Activated CD8-positive, alpha-beta memory T cell treated with anti-CD3 and anti-CD28 coated beads for 24 hours (primary cell): ENCODE measurements at places on chromosomes 4 and X.
A peak's percentile ranks its signal among the peaks of the same experiment; 100 is the strongest.

DNA sequence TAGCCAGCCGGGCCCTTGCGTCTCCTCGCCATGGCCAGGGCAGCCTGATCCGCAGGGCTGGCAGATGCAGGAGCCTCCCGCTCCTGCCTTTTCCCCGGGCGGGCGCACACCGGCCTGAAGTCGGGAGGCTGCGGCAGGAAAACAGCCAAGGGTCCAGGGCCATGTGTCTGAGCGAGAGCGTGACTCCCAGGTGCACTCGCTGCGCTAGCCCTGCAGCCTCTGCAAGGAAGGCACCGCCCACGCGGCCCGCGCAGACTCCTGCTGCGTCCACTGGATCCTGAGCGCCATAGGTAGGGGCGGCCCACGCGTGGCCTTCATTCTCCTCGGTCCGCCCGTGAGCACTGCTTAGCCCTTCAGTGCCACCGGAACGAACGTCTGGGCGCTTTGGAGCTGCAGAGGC is 379.9 kb downstream of the TRAM1L1 start:
- no peak for DNase-seq

GRCh38 chrX:54178100-54178940 is 4.7 kb downstream of the FAM120C start:
- DNase-seq = no peak

- DNase-seq = no peak
These were observed at the start of gene CLIC2 for GRCh38 chrX:155334486-155335336. TSS of gene CLIC2 (minus strand) at chrX:155334614. CDS start at chrX:155334427, 187 bp downstream.

GRCh38 chrX:155235891-155236290 is 19.6 kb downstream of the VBP1 start:
- DNase-seq = no peak

GRCh38 chr4:123777373-123777772 is 380.8 kb downstream of the SPRY1 start:
- DNase-seq = no peak

GRCh38 chr4:3673716-3674478 is 92.3 kb upstream of the ADRA2C start:
- no peak for DNase-seq

DNA sequence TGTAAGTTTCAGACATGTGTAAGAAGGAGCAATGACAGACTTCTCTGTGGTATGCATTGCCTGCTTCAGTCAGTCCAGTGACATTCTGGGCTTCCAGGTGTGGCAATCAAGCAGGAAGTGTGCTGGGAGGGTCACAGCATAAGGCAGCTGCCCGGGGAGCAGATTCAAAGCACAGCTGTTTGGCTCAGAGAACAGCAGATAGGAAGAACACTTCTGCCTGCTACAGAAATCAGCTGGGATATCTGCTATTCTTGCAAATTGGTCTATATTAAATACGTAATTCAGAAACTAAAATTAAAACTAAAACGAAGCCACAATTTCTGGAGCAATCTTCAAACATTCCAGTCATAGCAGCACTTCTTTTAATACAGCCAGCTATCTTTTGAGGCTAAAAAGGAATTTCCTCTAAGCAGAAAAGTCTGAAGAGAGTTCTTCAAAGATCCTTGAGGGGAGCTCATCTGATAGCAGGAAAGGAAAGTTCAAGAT is 47.5 kb upstream of the GALNT7 start:
- DNase-seq = no peak

GRCh38 chr4:166104623-166105022 is 231.6 kb downstream of the TLL1 start:
- DNase-seq = no peak

GRCh38 chr4:37665333-37666320 is 20.5 kb downstream of the RELL1 start:
- DNase-seq = no peak

DNA sequence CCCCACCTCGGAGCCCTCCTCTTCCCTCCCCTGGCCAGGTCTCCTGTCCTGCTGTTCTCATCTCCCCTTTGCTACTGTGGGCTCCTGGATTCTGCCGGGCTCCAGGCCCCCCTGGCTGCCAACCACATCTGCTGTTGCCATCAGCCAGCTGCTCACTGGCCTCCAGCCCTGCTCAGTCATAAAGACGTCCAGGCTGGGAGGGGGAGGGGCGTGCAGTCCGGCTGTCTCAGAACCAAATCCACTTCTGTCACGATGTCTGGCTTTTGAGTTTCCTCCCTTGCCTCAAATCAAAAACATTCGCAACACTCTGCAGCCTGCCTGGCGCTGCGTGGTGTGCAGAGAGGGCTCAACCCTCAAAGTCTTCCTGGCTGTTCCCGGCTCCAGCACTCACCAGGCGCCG is 7.1 kb downstream of the RASL11B start:
- no peak for DNase-seq

DNA sequence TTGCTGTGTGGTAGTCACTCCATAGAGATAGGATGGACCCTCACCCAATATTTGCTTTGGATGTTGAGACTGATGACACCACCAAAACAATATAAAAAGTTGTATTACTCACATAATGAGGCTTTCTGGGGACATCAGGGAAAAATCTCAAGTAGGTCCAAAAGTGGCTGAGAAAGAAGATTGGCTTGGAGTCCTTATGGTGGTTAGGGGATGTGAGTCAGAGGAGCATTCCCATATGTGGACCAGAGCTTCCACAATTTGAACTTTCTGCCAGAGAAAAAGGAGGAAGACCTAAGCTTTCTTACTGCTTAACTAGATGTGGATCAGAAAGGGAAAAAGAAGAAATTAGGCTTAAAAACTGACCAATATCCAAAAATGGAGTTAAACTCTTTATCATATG is 460.5 kb downstream of the SH3BGRL start:
- DNase-seq = no peak

DNA sequence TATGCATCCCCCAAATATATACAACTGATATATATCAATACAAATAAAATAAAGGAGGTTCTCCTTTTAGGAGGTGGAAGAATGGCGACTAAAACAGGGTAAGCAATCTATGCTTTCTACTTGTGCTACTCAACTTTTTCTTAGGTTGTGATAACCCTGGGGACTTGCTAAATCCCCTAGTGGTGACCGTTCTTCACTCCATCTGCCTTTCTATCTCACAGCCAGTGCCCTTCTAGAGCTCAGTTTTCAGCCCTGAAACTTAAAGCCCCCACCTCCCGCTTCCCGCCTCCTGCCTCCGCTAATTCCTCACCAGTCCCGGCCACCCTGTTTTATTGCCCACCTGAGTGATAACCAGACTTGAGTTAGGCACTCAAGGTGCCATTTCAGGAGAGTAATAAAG is 15.5 kb upstream of the ESX1 start:
- no peak for DNase-seq

GRCh38 chr4:83009529-83009928 is 1.1 kb downstream of the LIN54 start:
- DNase-seq = no peak

DNA sequence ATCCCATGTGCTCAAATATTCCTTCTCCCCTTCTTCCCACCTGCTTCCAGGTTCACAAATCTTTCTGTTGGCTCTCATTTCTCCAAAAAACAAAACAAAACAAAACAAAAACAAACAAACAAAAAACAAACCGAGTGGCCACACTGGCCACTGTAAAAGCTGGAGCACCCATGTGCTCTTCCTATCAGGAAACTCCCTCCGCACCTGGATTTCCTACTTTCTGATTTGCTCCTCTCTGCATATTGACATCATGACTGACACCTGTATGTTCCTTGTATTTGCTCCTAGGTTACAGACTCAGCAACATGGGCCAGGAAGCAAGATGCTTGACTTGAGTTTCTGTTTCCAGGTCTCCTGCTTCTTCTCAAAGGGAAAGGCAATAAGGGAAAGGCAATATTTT is 258.8 kb downstream of the GPC3 start:
- DNase-seq = no peak

DNA sequence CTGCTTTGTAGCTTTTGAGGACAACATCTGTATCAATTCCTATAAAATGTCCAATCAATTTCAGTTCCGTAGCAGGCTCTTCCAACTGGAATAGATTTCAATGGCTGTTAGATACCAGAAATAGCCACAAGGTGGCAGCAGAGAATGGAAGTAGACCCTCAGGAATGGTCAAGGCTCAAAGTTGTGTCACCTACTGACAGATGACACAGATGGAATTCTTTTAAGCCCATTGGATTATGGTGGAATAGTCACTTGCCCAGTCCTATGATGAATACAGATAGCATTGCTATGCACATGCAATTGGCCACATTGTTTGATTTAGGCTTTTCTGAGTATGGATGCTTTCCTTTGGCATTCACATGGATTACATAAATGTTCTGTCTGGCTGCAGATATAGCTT is 130.4 kb upstream of the RADX start:
- DNase-seq = peak; percentile 62

DNA sequence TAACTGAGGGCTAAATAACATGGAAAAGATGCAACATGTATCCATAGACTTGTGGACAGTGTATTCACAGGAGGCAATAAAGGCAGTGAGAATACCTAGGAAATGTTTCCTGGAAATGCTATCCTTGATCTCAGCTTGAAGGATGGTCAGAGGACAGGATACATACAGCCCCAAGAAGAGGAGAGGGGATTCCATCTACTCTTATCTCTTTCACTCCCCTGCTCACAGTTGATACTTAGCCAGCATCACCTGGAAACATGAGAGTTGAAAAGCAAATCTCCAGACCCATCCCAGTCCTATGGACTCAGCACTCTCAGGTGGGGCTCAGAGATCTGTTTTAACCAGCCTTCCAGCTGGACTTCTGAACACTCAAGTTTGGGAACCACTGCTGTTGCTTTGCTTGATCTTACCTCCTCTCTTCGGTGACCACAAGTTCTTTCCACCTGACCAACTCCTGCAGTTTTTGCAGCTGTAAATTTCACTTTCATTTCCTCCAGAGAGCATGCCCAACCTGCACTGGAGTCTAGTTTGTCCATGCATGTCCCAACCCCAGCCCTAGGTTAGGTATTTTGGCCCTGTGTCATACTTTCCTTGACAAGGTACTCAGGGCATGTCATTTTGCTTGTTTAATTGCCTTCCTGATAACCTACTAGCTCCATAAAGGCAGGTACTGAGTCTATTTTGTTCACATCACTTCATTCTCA is 10.4 kb downstream of the RELL1 start:
- DNase-seq = no peak

- no peak for DNase-seq
These were observed 45.6 kb downstream of the WDR19 start for GRCh38 chr4:39227906-39228305.

DNA sequence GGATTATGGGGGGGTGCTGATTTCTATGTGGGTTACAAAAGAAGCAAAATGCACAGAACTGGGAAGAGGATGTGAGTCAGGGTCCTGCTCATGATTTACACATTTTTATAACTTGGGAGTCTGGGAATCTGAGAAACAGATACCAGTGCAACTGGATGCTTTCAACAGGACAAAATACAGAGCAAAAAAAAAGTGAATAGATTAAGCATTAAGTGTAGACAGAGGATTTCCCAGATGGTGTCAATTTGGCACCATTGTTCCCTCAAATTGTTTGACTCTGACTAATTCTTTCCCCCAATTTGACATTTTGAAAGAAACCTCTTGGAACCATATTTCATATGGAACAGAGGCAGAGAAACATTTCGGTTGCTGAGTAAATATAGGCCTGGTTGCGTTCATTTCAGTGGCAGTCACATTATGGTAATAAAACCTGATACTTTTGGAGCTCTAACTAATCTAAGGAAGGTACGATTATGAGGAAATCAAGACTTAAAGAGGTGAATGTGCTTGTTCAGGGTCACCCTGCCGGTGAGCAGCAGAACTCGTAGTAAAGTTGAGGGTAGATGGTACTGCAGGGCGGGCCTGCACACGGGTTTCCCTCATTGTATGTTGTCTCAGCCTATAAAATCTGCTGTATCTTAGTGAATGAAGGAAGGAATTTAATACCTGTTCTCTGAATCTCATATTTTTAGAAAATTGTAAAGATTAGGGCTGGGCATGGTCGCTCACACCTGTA is 18.7 kb upstream of the CDKL5 start:
- DNase-seq = no peak

DNA sequence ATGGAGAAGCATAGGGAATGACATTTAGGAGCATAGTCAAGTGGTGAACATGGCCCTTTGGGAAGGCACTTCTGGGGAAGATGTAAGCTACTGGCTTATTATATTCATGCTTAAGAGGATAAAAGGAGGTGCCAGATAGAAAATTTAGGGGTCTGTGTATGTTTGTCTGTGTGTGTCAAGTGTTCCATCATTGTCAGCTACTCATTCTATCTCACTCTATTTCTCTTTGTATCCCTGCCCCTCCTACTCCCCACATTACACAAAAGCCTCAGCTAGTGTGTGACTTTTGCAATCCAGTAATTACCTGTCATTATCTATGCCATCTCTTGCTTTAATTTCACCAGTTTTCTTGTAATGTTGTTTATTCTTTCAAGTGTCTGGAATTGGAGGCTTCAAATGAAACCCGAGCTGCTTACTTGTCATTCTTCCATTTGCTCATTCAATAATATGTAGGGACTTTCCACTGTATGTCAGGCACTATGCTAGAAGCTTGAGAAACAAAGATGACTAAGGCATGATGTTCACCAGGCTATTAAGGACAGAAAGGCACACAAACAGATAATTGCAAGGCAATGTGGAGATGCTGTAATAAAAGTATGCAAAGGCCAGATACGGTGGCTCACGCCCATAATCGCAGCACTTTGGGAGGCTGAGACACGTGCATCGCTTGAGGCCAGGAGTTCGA is 229.8 kb upstream of the TEX13C start:
- no peak for DNase-seq

- DNase-seq = no peak
These were observed 1400.4 kb upstream of the PCDH7 start for GRCh38 chr4:29319663-29320340.

DNA sequence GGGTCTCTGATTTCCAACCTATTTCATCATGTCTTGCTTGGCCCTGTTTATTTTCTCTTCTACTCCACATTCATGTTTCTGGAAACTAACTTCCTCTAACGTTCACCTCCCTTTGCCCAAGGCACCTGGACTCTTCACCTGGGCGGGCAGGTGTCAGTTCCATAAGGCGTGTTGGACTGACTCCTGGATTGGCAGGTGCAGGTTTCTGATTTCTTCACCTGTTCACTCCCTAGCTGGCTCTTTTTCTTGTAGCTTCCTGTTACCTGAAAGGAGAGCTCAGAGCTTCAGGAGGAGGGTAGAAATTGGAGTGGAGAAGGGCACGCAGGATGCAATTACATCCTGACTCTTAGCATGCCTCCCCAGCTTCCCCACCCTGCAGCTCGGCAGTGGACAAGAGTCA is 350.8 kb upstream of the KLF3 start:
- DNase-seq = no peak
